ENCODE measurements at places on chromosomes 16 and 17.

DNA sequence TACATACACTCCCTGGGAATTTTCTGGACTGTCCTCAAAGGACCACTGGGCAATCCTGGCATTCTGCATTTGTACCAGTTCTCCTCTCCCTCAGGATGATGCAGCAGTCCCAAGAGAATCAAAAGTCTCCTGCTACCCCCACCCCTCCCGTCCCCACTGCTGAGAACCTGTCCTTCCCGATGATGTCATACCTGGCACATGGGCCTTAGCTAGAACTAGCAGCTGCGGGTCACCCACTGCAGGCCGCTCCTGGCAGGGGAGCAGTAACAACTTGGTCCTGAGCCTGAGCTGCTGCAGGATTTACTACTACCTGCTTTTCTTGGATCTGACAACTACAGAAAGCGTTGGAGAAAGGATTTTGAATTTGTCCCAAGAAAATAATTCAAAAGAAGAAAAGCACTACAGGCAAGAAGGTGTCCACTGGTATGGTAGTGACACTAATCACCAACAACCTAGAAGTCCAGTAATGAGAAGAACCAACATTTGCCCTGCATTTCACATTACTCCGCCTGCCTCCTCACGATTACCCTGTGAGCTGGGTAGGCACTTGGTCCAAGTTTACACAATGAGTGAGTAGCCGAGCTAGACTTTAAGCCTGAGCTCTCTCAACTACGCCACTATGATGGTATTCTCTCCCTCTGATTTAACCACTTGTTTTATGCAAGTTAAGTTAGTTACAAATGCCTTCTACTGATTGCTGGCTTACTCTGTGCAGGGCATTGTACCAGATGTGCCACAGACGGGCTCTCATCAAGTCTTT is 55.3 kb upstream of the ETV4 start:
- DNase-seq = no peak

DNA sequence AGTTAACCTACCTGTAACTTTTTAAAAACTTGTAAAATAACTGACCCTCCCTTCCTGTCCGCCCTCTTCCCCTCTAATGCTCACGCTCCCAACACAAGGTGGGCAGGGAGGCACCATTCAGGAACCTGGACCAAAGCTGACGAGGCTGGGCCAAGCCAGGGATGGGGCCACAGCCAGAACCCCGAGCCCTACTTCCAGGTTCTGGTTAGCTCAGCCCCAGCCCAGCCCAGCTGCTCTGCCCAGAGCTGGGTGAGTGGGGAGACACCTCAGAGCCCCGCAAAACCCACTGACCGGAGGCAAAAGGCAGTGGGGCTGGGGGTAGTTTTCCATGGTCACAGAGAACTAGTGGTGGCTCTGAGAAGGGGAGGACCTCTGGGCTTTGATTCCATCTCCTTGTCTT is 7.4 kb downstream of the CNP start:
- DNase-seq = no peak

GRCh38 chr17:73286863-73287296 is 24.9 kb downstream of the CDC42EP4 start:
- no peak for DNase-seq

DNA sequence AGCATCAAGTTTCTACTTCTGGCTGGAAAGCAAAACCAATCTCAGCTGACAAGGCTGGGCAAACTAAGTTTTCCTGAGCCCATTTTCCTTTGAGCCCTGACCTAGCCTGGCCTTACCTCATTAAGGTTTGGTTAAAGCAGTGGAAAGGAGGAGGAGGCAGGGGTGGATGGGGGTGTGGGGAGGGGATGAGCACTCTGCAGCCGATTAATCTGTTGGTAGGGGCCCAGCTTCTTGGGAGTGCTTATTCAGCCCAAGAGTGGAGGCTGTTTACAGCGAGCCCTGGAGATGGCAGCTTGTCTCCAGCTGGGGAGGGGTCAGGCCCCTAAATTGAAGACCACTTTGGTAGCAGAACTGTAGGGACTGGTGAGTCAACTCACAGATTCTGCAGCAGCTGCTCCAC is 12.0 kb downstream of the SMCR8 start:
- no peak for DNase-seq

- no peak for DNase-seq
Observed at GRCh38 chr17:76679239-76679638, 31.5 kb downstream of the MXRA7 start.

All from NCI-H1417 treated with DMSO at 0.1 percent for 48 hours (cell line).